ENCODE measurements at places on chromosomes 7 and 10. TPM values are rescaled to one million over a fixed set of nuclear protein-coding genes. Genes with fewer than 3 reads are reported as not detected.

Gene FBXO24
- 0.32 TPM for total RNA-seq

Gene KIN
- total RNA-seq = 8.3 TPM

Gene VAX1
- 0.12 TPM for total RNA-seq

DNA sequence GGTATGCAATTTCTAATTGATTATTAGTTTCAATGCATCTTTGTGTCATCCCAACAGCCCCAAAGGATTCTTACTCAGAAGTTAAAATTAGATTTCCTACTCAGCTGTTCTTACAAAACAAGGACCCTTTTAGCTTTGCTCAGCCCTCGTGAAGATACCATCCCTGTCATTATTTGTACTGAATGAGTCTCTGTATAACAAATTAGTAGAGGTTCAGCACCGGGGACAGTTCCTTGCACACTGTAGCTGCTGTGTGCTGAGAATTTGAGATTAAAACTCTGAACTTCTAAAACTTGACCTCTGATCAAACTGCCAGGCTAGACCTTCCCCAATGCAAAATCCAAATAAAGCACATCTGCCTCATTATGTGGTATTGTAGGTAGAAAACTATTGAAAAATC, 299.1 kb downstream of the LHFPL3 start:
- ATAC-seq = no peak

DNA sequence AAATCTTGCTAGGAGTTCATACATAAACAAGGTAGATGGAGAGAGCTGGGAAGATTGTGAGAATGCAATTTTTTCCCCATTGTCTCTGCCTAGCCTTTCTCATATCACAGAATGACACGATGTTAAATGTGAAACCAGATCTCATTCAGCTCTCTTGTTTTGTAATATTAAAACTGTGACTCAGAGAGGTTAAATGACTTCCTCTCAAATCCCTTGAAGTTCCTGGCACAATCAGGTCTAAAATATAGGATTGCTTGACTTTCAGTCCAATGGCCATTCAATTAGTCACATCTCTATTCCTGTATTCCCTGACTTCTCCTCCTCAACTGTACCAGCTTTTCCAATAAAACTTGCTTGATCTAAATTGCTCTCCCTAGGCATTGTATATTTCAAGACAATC, 3.1 kb downstream of the ANKRD22 start:
- ATAC-seq = peak; percentile 50

Gene LMTK2
- total RNA-seq = 17.5 TPM

GRCh38 chr10:23379686-23380085, 35.1 kb upstream of the C10orf67 start:
- ATAC-seq = no peak

Gene COMTD1
- 106 TPM for total RNA-seq

GRCh38 chr10:29409241-29410054, 120.6 kb downstream of the LYZL1 start:
- ATAC-seq = peak; percentile 93

DNA sequence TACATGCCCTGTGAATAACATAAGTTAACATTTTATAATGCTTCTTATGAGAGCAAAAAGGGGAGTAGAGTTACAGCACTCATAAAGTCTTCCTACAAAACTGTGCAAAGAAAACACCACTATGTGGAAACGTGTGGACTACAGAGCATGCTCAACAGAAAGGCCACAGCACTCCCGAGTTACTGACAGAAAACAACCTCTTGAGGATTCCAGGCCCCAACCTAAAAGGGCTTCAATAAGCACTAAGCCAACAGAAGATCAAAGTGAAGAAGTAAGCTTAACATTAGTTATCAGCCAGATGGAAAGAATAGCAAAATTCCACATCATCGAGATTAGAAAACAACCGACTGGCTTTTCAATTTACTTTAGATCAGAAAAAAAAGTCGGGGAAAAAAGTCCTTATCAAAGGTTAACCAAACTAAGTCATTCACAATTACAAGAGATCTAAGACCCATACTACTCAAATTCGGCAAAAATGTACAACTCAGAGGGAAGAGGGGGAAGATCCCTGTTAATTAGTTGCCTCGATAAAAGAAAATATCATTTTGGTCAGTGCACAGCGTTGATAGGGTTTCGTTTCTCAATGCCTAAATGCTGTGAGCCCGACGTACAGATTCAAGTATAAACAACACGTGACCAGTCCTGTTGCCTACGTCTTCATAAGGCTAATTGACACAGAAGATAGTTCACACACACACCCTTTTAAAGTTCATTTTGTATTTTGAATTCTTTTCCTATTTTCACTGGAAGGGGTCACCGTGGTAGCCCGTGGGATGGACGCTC, 1.4 kb downstream of the KBTBD2 start:
- peak; percentile 50 for ATAC-seq

Gene IDI2
- not detected for total RNA-seq

Gene AQP1
- total RNA-seq = 42.3 TPM

Gene PTF1A
- not detected for total RNA-seq

- no peak for ATAC-seq
Measured at GRCh38 chr7:133568544-133568943, 315.7 kb downstream of the EXOC4 start.

DNA sequence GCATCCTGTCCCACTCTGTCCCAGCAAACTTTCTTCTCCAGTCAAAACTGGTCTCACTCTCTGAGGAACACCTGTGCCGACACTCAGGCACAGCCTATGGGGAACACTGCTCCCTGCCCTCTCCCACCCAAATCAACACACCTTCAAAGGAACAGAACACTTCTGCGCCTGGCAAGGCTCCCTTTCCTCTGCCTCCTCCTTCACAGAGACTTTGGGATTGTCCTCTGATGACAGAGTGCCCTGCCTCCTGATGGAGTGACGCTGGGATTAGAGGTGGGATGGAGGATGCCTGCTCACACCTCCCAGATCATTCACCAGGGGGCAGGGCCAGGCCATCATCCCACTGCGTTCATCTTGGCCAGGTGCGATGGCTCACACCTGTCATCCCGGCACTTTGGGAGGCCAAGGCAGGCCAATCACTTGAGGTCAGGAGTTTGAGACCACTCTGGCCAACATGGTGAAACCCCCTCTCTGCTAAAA, 26.5 kb downstream of the KLF6 start:
- ATAC-seq = no peak

Gene C10orf53
- not detected for total RNA-seq

- ATAC-seq = no peak
Measured at GRCh38 chr10:26982058-26982457, 118.2 kb downstream of the ANKRD26 start.

DNA sequence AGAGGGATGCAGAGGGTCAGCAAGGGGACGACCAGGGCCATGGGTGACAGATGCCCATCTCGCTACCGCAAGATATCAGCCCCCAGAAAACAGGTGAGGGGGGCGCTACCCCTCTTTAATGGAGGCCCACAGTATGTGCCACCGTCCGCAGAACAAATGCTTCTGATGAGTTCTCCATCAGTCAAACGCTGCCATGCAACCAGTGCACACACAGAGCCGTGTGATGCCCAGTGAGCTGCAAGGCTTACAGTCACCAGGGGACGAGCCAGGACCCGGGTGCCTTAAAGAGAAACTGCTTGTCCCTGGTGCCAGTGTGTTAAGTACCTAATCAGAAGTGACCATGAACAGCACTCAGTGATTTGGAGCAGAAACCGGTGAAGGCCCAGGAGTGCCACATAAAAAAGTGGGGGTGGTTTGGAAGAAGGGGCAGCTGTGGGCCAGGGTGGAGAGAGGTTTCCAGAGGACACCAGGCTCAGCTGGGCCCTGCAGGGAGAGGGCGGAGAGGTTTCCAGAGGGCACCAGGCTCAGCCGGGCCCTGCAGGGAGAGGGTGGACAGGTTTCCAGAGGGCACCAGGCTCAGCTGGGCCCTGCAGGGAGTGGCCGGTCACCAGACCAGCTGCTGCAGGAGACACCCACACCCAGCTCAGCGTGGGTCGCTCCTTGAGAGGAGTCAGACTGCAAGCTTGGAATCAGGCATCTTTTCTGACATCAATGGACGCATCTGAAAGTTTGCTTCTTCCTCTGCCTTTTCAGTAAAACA, 50.9 kb downstream of the TCERG1L start:
- ATAC-seq = no peak

- no peak for ATAC-seq
Measured at GRCh38 chr7:57385668-57386067, 64.3 kb upstream of the ZNF716 start.

DNA sequence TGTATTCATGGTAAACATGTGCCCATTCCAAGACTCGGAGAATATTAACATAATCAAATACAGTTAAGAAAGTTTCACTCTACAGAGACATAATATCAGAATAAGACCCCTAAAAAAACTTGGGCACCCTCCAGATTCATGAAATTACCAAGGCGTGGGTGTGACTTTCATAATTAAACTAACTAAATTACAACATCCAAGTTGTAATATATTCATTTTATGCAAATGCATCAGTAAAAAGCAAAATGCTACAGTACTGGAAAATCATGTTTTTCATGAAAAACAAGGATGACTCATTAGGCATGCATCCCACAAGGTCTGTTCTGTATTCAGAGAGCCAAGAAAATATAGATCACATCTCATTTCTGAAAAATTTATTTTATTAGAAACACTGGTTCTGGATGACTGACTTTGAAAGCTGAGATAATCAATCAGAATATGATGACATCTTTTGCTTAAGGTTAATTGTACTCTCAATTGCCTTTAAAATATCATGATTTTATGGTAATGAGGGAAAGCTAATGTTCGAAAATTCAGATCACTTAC, 248.8 kb upstream of the SMIM30 start:
- no peak for ATAC-seq

- ATAC-seq = peak; percentile 86
Measured at GRCh38 chr7:131859147-131859821, 302.9 kb upstream of the PODXL start.

Gene EIF5AL1
- 1.7 TPM for total RNA-seq

Gene TMEM236
- total RNA-seq = 0.16 TPM

- no peak for ATAC-seq
Measured at GRCh38 chr7:38955892-38956291, 21.8 kb upstream of the POU6F2 start.

Gene GJD4
- not detected for total RNA-seq

DNA sequence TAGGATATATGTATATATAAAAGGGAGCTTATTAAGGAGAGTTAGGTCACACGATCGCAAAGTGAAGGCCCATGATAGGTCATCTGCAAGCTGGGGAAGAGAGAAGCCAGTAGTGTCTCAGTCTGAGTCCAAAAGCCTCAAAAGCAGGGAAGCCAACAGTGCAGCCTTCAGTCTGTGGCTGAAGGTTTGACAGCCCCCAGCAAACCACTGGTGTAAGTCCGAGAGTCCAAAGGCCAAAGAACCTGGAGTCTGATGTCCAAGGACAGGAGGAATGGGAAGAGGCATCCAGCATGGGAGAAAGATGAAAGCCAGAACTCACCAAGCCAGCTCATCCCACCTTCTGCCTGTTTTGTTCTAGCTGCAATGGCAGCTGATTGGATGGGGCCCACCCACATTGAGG, 88.9 kb upstream of the TBX20 start:
- no peak for ATAC-seq

Data from esophagus mucosa (tissue), 1 donor.